Ascending aorta (tissue), 2 donors: ENCODE measurements at places on chromosomes 3 and 15. TPM values are rescaled to one million over a fixed set of nuclear protein-coding genes. Genes with fewer than 3 reads are reported as not detected.

NUSAP1 gene
- total RNA-seq: not detected

CD86 gene
- total RNA-seq: not detected

ABHD2 gene
- 228 TPM for total RNA-seq

SCG3 gene
- total RNA-seq: not detected

OR5K2 gene
- not detected for total RNA-seq

DBR1 gene
- 2.0 TPM for total RNA-seq

LRTM1 gene
- not detected for total RNA-seq

COPS2 gene
- 56.0 TPM for total RNA-seq

STXBP5L gene
- not detected for total RNA-seq

UBR1 gene
- 8.2 TPM for total RNA-seq

PLA2G4B gene
- 13.9 TPM for total RNA-seq

CLRN1 gene
- not detected for total RNA-seq

ROPN1 gene
- not detected for total RNA-seq

CTXN2 gene
- not detected for total RNA-seq
